ENCODE measurements at places on chromosomes 7 and 10.
A peak's percentile ranks its signal among the peaks of the same experiment; 100 is the strongest.

GRCh38 chr10:119023553-119023868, 6.0 kb upstream of the NANOS1 start:
- DNase-seq = no peak

- peak; percentile 39 for DNase-seq
Measured at GRCh38 chr7:7956531-7957128, 12.0 kb upstream of the GLCCI1 start.

GRCh38 chr10:124347956-124348355, 70.8 kb downstream of the OAT start:
- DNase-seq = no peak

GRCh38 chr7:100686201-100686821, 7.7 kb downstream of the GIGYF1 start:
- DNase-seq = no peak

GRCh38 chr7:42672339-42672999, 239.4 kb downstream of the C7orf25 start:
- no peak for DNase-seq

GRCh38 chr7:127594490-127594889, 954 bp downstream of the FSCN3 start:
- DNase-seq = no peak

GRCh38 chr7:150958597-150958996, 19.5 kb downstream of the KCNH2 start:
- no peak for DNase-seq

- no peak for DNase-seq
Measured at GRCh38 chr10:33739031-33739430, 404.6 kb upstream of the NRP1 start.

DNA sequence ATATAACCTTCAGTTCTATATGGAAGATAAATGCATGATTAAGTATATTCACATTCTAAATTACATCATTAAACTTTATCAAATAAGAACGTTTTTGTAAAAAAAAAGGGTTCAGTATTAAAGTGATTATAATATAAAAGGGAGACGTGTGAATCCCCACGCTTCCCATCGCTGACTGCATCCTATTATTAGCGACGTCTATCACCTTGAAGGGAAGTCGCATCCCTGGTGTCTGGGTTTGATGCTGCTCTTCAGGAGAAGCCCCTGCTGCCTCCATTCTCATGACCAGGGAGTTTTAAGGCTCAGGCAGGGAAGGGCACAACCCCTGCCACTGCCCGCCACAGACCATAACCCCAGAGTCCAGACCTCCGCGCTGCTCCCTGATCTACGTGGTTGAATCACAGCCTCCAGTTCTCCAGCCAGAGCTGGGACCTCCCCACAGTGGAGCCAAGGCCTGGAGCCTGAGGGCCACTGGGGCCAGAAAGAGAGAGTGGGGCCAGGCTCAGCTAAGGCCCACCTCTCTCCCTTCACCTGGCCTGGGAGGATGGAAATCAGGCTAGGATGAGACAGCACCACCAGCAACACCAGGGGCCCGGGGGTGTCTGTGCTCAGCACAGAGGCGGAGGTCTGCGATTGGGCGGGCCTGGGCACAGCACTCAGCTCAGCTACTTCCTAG, 130.6 kb downstream of the TCERG1L start:
- no peak for DNase-seq

DNA sequence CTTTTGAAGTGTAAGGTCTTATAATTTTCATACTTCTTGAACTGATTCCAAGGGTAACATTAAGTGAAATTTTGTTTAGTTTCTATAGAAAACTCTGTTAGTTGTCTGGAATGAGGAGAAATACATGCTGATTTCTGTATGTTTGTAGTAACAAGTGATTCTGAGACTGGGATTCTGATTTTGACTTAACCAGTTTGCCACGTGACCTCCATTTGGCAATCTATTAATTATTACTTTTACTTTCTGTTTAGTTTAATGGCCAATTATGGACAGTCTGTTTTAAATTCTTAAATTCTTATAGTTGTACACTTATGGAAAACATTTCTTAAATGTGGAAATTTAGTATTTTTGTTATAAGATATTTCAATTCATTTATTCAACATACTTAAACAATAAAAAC, 163.1 kb downstream of the ADK start:
- no peak for DNase-seq

GRCh38 chr10:31098046-31098445, 66.4 kb upstream of the ZNF438 start:
- peak; percentile 64 for DNase-seq

DNA sequence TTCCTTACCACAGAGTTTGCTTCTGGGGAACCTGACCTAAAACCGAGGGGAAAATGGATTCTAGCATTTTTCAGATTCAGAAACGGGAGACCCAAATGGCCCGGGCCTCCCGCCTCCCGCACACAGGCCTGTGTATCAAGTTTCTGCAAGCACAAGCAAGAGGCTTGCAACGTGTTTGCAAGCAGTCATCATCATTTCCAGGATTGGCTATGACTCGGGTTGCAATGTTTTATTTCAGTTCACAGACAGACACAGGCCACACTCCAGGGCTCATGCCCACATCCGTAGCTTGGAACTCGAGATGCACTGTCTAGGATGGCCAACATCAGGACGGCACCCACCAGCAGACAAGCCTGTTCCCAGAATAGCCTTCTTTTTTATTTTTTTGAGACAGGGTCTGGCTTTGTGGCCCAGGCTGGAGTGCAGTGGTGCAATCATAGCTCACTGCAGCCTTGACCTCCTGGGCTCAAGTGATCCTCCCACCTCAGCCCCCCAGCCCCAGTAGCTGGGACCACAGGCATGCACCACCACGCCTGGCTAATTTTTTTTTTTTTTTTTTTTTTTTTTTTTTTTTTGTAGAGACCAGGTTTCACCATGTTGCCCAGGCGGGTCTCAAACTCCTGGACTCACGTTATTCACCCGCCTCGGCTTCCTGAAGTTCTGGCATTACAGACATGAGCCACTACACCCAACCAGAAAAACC, 68.1 kb upstream of the FOXK1 start:
- peak; percentile 53 for DNase-seq

GRCh38 chr7:50798126-50798525, 15.4 kb upstream of the GRB10 start:
- DNase-seq = no peak

GRCh38 chr10:102758240-102758932, 14.6 kb downstream of the WBP1L start:
- DNase-seq = no peak

- DNase-seq = peak; percentile 70
Measured at GRCh38 chr10:117541405-117541908, 1.1 kb upstream of the EMX2 start.

DNA sequence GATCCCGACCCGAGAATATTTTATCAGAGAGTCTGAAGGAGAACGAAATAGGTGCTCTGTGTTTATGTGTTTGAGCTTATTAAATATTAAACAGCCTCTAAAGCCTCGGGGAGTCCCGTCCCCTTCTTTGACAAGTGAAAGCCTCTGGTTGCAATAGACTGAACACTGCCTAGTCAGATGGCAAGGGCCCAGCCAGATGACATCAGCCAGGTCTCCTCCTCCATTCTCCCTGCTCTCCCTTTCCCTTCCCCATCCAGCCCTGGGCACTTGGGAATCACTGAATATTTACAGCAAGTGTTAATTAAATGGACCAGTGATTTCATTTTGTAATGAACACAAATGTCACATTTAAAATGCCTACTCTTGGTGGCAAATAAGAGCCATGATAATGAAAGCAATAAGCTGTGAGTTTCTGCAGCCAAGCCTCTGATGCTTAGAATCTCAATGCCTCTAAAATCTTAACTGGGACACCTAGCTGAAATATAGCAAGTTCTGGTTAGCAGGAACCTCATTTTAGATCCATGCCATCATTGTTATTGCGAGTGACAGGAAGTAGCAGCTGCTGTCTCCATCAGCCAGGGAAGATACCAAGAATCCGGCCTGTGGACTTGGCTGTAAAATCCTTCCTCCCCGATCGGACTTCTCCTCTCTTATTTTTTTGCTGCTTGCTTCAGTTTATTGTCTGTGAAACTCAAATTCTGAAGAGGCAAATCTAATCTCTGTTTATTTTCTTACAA, 202.1 kb downstream of the PRPF18 start:
- peak; percentile 74 for DNase-seq

DNA sequence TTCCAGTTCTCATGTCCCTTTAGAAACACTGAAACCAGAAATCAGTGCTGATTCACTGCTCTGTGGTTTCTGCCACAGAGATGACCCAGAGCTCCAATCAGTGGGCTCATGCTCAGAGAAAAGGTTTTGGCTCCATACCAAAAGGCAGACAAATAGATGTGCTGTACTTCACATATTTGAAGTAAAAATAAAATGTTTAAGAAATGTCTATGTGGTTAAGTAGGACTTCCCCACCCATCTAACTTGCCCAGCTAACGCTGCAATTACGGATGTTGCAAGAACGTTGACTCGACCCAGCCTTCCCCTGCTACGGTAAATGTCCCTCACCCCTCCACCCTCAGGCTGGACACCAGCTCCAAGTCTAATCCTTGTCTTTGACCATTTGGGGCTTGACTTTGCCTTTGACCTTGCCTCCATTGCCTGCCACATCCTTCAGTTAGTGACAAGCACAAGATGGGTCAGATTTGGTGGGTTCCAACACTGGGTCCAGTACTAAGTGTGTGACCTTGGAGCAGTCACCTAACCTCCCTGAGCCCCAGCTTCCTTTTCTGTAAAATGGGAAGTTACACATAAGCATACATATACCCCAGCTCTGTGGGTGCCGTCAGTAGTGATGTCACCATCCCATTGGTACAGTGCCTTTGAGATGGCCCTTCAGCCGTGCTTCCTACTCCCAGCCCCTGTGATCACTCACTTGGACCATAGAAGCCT, 95.8 kb downstream of the CHST15 start:
- DNase-seq = peak; percentile 83

DNA sequence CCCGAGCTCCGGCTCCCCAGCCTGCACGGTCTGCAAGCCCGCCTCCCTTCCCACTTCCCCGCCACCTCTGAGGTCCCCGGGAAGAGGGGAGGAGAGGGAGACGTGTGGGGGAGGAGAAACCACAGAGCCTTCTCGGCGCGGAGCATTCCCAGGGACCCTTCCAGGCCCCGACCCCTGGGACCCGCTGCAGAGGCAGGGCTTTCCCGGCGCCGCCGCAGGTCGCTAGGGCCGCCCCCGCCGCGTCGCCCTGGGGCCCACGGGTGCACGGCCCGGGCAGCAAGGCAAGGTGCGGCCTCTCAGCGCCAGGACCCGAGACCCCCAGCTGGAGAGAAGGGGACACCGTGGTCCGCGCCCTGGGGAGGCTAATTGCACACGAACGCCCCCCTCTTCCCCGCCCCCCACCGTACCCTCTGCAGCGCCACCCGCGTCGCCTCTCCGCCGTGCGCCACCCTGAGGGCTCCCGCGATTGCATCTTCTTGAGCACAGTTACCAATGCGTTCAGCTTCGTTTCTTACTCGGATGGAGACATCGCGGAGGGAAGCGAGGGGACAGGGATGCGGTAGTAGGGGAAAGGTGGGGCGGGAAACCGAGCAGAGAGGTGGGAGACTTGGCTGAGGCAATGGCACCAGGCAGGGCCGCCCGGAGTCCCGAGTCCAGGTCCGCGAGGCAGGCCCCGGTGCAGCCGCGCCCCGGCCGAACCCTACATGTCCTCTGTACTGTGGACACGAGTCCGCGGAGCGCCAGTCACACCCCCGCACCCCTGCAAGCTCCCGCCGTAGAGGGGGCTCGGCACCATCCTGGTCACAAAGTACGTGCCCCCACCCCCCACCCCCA, 28.9 kb downstream of the SKIDA1 start:
- peak; percentile 40 for DNase-seq

DNA sequence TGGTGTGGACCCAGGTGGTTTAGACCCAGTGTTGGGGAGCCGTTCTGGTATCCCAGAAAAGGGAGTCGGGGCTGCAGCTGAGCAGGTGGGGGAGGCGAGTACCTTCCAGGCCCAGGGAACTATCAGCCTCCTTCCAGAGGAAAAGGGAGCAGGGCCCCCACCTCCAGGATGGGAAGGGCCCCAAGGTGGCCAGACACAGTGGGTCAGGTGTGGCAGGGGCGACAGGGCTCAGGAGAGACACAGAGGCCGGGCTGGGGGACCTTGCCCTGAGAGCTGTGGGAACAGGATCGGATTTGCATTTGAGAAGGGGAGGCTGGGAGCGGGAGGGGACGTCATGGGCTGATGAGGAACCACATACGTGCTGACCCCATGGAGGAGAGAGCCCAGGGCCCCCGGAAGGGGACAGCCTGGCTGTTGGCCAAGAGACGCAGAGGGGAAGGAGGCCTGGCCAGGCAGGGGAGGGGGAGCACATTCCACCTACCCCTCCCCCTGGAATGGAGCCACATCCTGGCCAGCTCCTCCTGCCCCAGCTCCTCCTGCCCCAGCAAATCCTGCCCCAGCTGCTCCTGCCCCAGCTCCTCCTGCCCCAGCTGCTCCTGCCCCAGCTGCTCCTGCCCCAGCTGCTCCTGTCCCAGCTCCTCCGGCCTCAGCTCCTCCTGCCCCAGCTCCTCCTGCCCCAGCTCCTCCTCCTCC, 9.7 kb upstream of the TTYH3 start:
- DNase-seq = peak; percentile 60

DNA sequence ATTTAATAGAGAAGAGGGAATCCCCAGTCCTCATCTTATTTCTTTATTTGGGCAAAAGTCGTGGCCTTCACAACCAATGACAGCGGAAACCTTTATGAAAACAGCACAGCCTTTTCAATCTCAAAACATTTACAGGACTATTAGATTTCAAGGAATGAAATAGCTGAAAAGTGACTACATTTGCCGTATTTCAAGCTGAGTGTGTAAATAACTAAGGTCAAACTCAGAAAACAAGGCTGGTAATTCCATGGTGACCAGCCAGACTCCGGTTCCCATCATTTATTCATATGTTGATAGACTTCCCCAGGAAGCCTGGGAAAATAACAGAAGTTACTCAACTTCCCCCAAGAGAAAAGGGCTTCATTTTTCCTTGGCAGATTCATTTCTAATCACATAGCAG, 457.3 kb upstream of the NFE2L3 start:
- DNase-seq = no peak

GRCh38 chr7:94398841-94399240, 4.1 kb downstream of the COL1A2 start:
- DNase-seq = no peak

DNA sequence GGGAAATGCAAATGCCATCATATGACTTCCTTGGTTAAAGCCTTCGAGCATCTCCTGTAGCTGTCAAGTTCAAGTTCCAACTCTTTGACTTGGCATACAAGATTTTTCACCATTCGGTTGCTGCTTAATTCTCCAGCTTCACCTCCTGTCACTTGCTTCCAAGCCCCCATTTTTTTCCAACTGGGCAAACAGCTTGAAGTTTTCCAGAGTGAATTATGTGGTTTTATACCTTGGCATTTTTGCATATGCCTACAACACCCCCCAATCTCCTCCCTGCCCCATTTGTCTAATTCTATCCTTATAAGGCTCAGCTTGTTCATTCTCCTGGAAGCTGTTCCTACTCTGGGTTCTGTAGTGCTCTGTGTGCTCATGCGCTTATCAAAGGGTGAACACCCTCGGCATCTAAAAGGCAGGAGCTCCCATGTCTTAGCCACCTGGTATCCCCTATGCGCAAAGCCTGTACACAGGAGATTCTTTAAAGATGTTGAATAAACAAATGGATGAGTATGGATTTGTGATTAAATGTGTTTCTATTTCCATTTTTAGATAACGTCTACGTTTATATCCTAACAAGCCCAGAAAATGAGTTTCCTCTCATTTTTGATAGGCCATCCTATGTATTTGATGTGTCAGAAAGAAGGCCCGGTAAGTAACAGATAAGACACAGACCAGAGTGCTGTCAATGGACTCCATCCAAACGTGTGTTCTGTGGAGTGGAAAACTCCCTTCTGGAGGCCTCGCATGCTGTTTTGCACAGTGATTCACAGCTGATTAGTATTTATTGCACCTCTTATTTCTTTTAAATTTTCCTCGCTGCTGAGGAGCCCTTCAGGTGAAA, 52.5 kb downstream of the CDHR3 start:
- no peak for DNase-seq

All from fibroblast of pulmonary artery (primary cell).